ENCODE measurements at places on chromosomes 3 and 15.

- no peak for DNase-seq
These were observed 534.6 kb upstream of the ATP11B start for GRCh38 chr3:182258538-182259177.

DNA sequence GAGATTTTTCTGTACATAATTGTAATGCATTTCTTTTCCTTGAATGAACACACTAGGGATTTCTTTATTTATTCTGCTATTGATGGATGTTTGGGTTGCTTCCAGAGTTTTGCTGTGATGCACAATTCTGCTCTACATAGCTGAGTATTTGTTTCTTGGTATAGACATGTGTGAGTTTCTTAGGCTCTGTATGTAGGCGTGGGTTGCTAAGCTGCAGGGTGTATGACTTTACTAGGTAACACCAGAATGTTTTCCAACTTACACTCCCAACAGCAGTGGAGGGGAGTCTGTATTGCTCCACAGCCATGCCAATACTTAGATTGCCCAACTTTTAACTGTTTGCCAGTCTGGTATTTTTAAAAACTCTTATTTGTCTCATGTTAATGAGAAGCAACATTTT lies 155.5 kb upstream of the TNIK start:
- DNase-seq = no peak

DNA sequence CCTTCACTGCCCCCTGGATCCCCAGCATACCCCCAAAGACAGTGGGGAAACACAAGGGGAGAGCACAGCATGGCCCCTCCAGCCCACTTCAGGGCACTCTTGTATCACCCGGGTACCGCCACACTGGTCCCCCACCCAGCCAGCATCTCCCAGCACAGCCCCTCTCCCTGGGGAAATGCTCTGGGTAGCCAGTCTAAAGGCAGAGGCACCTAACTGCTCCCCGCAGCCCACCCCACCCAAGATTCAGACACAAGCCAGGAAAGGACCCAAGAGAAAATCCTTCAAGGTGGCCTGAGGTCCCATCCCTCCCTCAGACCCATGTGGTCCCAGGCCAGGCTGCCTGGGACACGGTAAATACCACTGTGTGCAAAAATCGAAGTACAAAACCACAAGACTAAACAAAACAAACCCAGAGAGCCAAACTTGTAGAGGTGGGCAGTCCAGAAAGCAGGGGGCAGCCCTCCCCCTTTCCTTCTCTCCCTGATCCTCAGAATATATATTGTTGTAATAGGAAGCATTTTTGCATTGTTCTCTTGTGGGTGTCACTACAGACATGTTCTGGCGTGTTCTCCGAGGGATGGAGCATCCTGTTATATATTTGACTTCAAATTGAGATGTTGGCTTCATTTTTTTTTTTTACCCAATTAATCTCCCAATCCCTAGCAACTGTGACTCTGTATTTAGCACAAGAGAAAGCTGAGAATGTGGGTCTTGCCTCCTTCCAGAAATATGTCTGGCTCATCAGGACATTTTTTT lies 51.7 kb downstream of the GRIP2 start:
- DNase-seq = no peak

- no peak for DNase-seq
These were observed 2.4 kb upstream of the RPL29 start for GRCh38 chr3:51997935-51998596.

DNA sequence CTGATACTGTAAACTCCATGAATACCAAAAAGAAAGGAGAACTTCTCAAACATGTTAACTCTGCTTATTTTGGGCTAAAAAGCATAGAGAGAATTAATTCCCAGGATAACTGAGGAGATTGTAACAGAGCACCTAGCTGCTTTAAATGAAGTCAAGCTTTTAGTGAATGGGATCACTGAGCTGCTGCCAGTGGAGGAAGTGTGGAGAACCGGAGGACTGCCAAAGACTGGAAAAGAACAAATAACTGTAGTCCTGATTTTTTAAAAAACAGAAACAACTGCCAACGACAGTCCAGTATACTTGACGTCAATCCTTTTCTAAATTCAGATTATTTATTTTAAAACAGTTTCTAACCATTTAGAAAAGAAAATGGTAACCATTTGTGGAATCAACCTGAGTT lies 3.3 kb downstream of the C3orf70 start:
- DNase-seq = no peak

- DNase-seq = peak; percentile 13
These were observed 1010.1 kb downstream of the ROBO1 start for GRCh38 chr3:78757731-78758130.

- peak; percentile 84 for DNase-seq
These were observed 100.5 kb downstream of the WDR72 start for GRCh38 chr15:53658827-53659555.

GRCh38 chr3:62467966-62468722 lies 94.8 kb upstream of the FEZF2 start:
- no peak for DNase-seq

DNA sequence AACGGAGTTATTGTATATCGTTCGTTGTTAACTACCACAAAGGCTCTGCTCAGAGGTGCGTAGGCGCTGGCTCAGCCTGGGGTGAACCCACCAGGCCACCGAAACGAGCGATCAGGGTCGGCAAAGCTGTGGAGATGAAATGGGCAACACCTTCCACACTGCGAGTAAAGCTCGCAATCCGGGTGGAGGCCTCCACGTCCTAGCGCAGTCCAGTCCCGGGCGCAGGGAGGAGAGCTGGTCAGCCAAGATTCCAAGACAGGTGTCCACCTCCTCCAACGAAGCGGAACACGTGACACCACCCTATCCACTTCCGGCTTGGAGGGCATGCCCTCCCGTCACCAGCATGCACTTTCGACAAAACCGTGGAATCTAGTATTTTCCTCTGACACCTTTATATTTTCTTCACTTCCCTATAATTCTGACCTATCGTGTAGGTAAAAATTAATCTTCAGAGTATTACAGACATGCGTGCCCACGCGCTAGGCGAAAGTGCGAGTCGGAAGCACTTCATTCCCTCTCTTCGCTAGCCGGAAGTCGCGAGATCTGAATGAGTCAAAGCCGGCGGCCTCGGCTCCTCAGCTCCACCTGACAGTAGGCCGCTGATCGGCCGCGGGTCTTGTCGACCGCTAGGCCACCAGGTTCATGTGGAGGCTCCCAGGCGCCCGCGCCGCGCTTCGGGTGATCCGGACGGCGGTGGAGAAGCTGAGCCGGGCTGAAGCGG lies at the start of gene PDE12:
Gene PDE12, plus strand, starts transcription at position 537 of the 721 bp plus-strand sequence. Its CDS starts 106 bp downstream, at position 643.
- DNase-seq = peak; percentile 85

GRCh38 chr15:64893481-64894394 lies 18.0 kb upstream of the ANKDD1A start:
- peak; percentile 74 for DNase-seq

DNA sequence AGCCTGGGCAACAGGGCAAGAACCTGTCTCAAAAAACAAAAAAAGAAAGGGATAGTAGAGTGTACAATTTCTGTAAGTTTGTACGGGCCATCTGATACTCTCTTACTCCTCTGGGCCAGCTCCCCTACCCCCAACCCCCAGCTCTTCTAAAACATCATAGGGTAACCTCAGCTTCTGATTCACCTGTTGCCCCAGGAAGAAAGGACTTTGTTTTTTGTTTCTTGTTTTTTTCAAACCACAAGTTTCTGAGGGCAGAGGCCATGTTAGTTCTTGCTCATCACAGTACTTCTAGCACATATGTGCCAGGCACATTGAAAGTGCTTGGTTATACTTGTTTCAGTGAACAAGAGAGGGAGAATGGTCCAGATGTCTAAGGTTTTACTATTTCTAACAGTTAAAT lies 20.2 kb downstream of the ATOSA start:
- DNase-seq = no peak

DNA sequence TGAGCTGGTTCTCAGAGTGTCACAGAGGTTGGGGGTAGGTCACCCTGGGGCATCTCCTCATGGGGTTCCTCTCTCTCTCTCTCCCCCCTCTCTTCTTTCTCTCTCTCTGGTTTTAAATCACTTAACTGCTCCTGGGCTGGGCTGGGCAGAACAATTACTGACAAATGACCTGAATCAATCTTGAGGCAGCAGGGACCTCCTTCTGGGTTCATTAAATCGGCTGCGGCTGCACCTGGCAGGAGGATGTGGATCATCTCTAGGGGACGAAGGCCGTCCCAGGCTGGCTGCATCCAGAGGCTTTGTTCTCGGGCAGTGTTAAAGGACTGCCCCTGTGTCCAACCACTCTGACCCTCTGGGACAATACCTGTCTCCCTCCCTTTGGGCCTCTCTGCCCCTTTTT lies 143.1 kb downstream of the TLE3 start:
- no peak for DNase-seq

- no peak for DNase-seq
These were observed 13.4 kb upstream of the AGBL1 start for GRCh38 chr15:86066174-86066834.

GRCh38 chr15:82172506-82172905 lies 90.0 kb downstream of the EFL1 start:
- DNase-seq = no peak

DNA sequence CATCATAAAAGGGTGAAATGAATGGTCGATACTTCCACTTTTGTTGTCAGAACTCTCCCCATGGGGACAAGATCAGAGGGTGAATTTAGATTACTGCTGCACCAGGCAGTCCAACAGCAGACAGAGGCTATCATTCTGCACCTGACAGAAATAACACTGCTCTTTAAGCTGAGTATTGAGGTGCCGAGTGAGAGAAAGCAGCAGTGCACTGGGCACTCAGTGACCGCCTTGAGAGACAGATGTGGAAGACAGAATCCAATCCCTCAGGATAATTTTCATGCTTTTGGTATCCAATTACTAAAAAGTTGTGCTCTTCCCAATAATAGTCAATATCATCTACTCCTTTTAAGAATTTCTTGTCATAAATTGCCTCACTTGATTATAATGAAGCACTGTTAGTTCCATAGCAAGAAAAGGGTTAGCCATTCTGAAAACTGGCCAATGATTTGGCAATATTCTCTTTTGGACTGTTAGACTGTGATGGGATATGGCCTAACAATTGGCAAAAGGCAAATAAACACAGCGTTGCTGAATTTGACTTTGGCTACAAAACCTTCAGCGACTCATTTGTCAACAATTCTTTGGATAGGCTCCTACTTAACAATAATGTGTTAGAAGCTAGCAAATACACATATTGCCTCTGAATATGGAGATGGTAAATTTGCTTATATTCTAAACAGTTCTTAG lies 5.5 kb downstream of the FGF7 start:
- no peak for DNase-seq

- no peak for DNase-seq
These were observed 264.5 kb upstream of the RASGRP1 start for GRCh38 chr15:38829086-38829485.

- no peak for DNase-seq
These were observed 82.3 kb upstream of the OXTR start for GRCh38 chr3:8851703-8852102.

DNA sequence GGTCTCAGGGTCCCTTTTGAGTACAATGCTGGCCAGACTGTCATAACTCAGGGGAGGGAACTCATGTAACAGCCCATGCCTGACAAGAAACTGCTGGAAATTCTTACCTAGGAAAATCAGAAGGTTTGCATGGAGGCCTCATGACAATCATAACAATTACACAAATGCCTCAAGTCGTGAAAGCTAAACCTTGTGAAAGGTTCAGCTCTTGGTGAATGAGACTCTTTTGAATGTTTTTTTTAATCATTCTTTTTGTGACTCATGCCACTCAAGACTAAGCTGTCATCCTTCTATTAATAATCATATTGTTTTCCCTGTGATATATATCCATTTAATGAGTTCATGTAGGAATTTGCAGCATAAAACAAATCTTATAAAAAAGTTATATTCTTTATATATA lies 61.4 kb upstream of the LEKR1 start:
- no peak for DNase-seq

- no peak for DNase-seq
These were observed 339.7 kb downstream of the MECOM start for GRCh38 chr3:169323578-169324451.

- no peak for DNase-seq
These were observed 426.6 kb upstream of the ATP11B start for GRCh38 chr3:182366746-182367145.

- DNase-seq = no peak
These were observed 63.8 kb downstream of the CHSY1 start for GRCh38 chr15:101187820-101188636.

- peak; percentile 3 for DNase-seq
These were observed 31.2 kb upstream of the USP3 start for GRCh38 chr15:63473007-63473748.

GRCh38 chr3:129005526-129006303 lies 4.6 kb downstream of the EFCC1 start:
- no peak for DNase-seq

DNA sequence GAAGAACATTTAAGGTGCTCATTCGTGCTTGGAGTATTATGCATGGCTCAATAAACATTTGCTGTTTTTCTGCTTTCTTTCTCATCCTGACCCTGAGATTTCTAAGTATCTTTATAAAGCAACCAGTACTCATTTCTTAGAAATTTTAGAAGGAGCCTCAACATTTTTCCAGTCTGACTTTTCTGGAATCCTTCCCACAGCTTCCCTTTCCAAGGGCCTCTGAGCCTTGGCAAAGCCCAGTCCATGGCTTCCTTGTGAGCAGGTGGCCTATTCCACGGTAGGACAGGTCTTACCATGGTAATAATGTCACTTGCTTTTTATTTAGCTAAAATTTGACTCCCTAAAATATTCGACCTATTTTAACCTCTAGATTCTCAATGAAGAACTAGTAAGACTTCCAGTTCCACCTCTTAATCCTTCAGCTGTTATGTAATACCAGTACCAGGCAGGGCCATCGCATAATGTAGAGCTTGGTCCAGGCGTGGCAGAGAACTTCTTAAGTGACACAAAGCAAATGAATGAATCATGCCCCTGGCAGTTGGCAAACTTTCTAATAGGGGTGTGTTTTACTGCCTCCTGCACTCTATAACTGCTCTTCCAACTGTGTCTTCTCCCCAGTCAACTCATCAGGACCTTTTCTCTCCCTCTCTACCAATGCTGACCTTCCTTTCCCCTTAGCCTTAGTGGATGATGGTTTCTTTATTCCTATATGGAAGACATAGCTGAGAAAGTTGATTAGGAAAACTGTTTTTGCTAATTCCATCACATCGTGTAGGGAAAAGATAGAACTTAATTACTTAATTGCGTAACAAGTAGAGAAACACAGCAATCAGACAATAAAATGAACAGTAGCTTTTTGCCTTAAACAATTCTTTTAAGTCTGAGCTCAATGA lies 894 bp upstream of the TM4SF4 start:
- DNase-seq = no peak

- DNase-seq = no peak
These were observed 28.8 kb downstream of the GOLIM4 start for GRCh38 chr3:168066882-168067281.

GRCh38 chr15:57306161-57306943 lies 70.0 kb upstream of the CGNL1 start:
- DNase-seq = no peak

DNA sequence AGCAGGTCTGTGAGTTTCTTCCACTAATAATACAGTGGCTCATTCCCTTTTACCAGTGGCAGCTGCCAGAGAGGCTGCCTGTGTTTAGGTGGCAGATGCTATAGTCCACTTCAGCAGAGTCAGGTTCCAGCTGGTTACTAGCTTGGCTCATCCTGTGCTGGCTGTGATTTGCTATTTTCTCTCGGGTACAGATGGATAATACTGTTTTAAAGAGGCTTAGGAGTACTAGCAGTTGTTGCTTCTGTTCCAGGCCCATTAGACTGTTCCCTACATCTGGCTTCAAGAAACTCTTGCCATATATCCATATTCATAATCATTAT lies 41.0 kb downstream of the ZNF609 start:
- no peak for DNase-seq

GRCh38 chr3:63328365-63328764 lies 50.3 kb downstream of the SYNPR start:
- DNase-seq = no peak
